ENCODE measurements at places on chromosomes 16 and 17.

DNA sequence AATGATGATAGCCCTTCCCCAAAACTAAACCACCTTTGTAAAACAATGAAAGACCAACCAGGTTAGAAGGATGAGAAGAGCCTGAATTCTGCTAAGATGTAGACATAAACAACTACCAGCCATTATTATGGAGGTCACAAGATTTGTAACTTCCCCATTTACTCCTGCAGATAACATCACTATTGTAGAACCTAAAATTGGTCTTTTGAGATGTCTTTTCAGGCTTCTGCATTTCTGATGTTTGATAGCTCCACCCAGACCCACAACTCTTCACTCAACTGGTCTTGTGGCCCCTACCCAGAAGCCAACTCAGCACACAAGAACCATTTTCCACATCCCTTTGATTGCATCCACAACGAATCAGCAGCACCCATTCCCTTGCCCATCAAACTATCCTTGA lies 100.8 kb downstream of the TMEM132E start:
- no peak for DNase-seq
- no peak overlapping the region for H3K4me3 ChIP-seq
- no peaks in the 10 kb centered on the region for H3K36me3 ChIP-seq
- peaks cover 10% of the 10 kb centered on the region for H3K27me3 ChIP-seq
- no peaks in the 10 kb centered on the region for H3K4me1 ChIP-seq

- H3K36me3 ChIP-seq, result no peaks in the 10 kb centered on the region
- H3K27me3 ChIP-seq, result no peaks in the 10 kb centered on the region
- H3K4me1 ChIP-seq, result no peaks in the 10 kb centered on the region
Observed at GRCh38 chr17:836151-836550, 54.0 kb downstream of the MRM3 start.

- peaks cover 48% of the 10 kb centered on the region for H3K27me3 ChIP-seq
- H3K36me3 ChIP-seq, result no peaks in the 10 kb centered on the region
- H3K27ac ChIP-seq, result no peak overlapping the region
Observed at GRCh38 chr17:38617967-38618760, 12.4 kb upstream of the SRCIN1 start.

- H3K4me1 ChIP-seq, result peaks cover 9% of the 10 kb centered on the region
- no peak overlapping the region for H3K27ac ChIP-seq
- H3K36me3 ChIP-seq, result no peaks in the 10 kb centered on the region
- no peak overlapping the region for H3K4me3 ChIP-seq
- no peaks in the 10 kb centered on the region for H3K27me3 ChIP-seq
- peak; percentile 67 for DNase-seq
Observed at GRCh38 chr17:64306850-64307463, 43.9 kb upstream of the TEX2 start.

DNA sequence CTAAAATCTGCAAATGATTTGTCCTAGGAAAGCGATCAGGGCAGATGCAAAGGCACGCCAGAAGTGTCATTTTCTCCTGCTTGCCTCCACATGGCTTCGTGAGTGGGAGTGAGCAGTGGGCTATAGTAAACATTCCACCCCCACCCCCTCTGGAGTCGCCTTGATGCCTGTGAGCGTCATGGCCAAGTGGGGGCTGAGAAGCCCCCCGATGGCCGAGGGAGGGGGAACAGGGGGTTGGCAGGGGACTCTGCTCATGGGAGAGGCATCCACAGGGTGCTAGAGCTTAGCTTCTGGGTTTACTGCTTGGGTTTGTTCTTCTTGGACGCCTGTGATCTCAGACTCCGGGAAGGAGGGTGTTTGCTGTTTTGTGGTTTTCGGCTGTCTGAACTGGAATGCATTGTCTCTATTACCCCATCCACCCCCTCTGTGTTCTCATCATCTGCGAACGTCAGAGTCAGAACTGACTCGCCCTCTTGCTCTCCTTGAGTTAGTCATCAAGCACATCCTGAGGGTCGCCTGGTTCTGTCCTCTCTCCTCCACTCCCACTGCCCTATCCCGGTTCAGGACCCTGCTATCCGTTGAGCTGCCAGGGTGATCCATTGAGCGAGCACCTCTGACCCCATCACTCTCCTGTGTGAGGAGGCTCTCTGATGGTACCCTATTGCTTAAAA lies 15.4 kb downstream of the TNS4 start:
- H3K4me3 ChIP-seq, result peak overlapping the region; percentile 48
- H3K36me3 ChIP-seq, result no peaks in the 10 kb centered on the region
- peaks cover 89% of the 10 kb centered on the region for H3K4me1 ChIP-seq
- H3K27ac ChIP-seq, result no peak overlapping the region

DNA sequence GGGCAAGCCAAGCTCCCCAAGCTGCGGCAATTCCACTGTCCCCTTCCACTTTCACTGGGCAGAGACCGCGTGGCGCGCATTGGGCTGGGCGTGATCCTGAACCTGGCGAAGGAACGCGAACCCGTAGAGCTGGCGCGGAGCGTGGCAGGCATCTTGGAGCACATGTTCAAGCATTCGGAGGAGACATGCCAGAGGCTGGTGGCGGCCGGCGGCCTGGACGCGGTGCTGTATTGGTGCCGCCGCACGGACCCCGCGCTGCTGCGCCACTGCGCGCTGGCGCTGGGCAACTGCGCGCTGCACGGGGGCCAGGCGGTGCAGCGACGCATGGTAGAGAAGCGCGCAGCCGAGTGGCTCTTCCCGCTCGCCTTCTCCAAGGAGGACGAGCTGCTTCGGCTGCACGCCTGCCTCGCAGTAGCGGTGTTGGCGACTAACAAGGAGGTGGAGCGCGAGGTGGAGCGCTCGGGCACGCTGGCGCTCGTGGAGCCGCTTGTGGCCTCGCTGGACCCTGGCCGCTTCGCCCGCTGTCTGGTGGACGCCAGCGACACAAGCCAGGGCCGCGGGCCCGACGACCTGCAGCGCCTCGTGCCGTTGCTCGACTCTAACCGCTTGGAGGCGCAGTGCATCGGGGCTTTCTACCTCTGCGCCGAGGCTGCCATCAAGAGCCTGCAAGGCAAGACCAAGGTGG lies 9.8 kb downstream of the SARM1 start:
- H3K4me3 ChIP-seq, result peak overlapping the region; percentile 31
- peaks cover 6% of the 10 kb centered on the region for H3K27me3 ChIP-seq
- H3K4me1 ChIP-seq, result peaks cover 34% of the 10 kb centered on the region

DNA sequence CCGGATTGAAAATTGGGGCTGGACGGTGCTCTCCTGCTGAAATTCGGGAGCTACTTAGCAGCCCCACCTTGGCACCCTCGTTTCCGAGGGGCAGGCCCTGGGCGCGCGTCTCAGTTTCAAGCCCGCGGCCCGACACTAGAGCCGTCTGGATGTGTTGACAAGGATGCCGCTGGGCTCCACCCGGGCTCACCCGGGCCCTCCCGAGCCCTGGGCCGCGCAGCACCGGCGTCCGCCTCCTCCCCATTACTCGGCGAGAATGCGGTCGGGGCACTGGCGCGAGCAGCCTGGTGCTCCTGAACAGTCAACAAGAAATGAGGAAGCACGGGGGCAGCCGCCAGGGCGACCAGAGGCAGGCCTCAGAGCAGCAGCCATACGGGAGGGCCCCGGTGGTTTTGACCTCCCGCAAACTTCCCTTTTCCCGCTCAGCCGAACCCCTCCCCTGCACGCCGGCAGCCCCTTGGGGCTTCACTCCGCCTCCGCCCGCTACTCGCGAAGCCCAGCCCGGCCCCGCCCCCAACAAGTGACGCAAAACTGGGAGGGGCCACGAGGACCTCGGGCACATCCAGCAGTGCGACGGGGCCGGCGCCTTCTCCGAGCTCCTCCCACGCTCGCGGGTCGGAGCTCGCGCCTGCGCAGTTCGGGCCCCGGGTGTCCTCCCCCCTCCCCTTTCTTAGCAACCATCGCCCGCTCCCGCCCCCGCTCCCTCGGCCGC lies 447 bp upstream of the SEC14L1 start:
- peak; percentile 97 for DNase-seq
- H3K36me3 ChIP-seq, result peaks cover 51% of the 10 kb centered on the region
- no peaks in the 10 kb centered on the region for H3K27me3 ChIP-seq

DNA sequence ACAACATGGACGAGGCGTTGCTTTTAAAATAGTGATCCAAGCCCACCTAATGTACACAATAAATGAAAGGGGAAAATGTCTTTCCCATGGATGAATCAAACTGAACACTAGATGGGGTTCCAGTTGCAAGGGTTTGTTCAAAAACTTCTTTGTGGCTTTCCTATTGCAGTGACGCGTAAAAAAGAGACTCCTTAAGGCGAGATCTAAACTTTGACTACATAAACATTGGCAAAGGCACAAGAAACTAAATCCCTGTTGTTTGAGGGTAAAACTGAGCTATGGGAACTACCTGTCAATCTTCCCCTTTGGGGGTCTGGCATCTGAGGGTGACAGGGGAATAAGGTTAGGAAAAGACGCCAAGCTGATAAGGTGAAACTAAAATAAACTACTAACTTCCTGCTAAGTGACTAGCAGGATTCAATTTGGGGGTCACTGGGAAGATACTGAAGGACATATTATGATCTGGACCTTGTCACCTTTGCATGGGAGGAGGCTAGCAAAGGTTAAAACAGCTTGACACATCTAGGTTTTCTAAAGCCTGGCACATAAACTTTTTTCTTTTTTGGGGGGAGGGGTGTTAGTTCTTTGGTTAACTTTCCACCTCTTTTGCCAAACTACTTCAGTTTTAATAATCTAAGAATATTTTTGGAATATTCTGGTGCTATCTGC lies 4.7 kb downstream of the SALL1 start:
- H3K27ac ChIP-seq, result no peak overlapping the region
- peaks cover 4% of the 10 kb centered on the region for H3K4me1 ChIP-seq
- H3K4me3 ChIP-seq, result no peak overlapping the region
- peaks cover 32% of the 10 kb centered on the region for H3K27me3 ChIP-seq
